ENCODE measurements at places on chromosomes 16 and 17. TPM values are rescaled to one million over a fixed set of nuclear protein-coding genes. Genes with fewer than 3 reads are reported as not detected.

- H3K4me3 ChIP-seq = no peak overlapping the region
- no peaks in the 10 kb centered on the region for H3K4me1 ChIP-seq
- H3K27ac ChIP-seq = no peak overlapping the region
- H3K27me3 ChIP-seq = peaks cover 60% of the 10 kb centered on the region
- H3K36me3 ChIP-seq = no peaks in the 10 kb centered on the region
These were observed 138.2 kb downstream of the CYLD start for GRCh38 chr16:50879873-50880695.

DNA sequence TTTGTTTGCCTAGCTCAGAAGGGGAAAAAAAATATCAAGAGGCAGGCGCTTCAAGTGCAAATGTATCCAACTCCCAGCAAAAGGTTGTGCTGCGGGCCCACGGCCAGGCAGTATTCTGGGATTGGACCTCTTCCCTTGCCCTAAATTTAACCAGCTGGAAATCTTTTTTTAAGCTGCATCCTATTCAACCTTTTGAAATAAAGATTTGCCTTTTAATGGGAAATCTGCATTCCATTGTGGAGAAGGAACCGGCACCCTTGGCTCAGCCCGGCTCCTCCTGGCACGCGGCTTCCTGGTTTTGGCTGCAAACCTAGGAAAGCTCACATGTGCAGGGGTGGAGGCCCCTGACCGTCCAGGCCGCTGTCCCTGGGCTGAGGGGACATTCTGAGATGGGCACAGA is 38.8 kb upstream of the ENPP7 start:
- peaks cover 34% of the 10 kb centered on the region for H3K27me3 ChIP-seq
- no peak overlapping the region for H3K4me3 ChIP-seq
- no peak overlapping the region for H3K27ac ChIP-seq

GRCh38 chr16:11253009-11253994 is 2.7 kb downstream of the SOCS1 start:
- no peaks in the 10 kb centered on the region for H3K27me3 ChIP-seq
- no peak for DNase-seq

GRCh38 chr16:31133046-31133501 is 2.5 kb downstream of the PRSS8 start:
- H3K4me3 ChIP-seq = peak overlapping the region; percentile 87
- H3K36me3 ChIP-seq = peaks cover 9% of the 10 kb centered on the region
- DNase-seq = no peak
- peaks cover 50% of the 10 kb centered on the region for H3K4me1 ChIP-seq

DNA sequence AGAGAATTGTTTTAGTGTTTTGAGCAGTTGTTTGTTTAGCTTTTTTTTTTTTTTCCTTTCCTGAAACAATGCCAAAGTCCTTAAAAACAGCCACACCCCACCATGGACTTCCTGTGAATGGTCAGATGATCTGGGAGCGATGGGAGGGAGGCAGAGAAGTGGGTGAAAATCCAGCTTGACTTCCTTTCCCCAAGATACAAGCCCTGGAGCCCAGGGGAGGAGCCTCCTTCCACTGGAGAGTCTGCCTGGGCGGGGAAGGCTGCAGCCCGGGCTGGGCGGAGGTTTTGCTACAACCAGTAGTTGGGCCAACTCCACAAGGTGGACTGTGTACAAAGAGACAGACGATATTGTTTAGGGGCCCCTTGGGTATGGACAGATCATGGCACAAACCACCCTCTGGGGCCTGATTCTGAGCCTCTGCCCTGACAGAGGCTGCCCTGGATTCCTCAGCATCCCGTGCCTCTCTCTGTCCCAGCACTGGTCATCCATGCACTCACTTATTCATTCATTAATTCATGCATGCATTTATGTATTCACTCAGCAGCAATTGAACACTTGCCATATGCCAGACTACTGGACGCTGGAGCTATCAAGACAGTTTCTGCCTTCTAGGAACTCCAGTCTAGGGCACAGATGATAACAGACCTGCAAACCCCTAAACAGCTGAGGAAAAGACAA is 29.8 kb downstream of the WSB1 start:
- H3K27me3 ChIP-seq = no peaks in the 10 kb centered on the region
- H3K4me3 ChIP-seq = no peak overlapping the region
- peaks cover 4% of the 10 kb centered on the region for H3K36me3 ChIP-seq
- peak overlapping the region; percentile 37 for H3K27ac ChIP-seq
- no peak for DNase-seq
- peaks cover 30% of the 10 kb centered on the region for H3K4me1 ChIP-seq

DNA sequence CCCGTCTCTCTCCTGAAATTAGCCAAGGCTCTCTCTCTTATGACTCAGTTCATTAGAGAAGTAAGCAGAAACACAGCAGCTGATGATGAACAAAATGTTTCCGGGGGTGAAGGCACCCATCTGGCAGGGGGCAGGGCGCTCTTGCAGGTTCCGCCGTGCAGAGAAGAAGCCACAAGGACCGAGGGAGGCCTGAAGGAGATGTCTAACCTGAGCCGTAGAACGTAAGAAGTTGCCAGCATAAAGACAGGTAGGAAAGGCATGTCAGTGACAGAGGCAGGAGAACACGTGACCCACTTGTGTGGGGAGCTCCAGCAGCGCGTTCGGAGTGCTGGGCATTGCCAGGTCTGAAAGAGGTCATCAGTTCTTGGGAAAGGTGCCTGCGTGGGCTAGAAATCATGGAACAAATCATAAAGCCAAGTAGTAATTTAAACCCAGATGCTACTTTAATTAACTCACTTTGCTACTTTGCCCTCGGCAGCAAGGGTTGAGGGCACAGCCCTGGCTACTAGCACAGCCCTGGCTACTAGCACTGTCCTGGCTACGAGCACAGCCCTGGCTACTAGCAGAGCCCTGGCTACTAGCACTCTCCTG is 198.6 kb downstream of the RPTOR start:
- peaks cover 38% of the 10 kb centered on the region for H3K36me3 ChIP-seq
- no peak overlapping the region for H3K4me3 ChIP-seq
- H3K27me3 ChIP-seq = no peaks in the 10 kb centered on the region
- no peak for DNase-seq

The ADORA2B gene
- 4.5 TPM for total RNA-seq

DNA sequence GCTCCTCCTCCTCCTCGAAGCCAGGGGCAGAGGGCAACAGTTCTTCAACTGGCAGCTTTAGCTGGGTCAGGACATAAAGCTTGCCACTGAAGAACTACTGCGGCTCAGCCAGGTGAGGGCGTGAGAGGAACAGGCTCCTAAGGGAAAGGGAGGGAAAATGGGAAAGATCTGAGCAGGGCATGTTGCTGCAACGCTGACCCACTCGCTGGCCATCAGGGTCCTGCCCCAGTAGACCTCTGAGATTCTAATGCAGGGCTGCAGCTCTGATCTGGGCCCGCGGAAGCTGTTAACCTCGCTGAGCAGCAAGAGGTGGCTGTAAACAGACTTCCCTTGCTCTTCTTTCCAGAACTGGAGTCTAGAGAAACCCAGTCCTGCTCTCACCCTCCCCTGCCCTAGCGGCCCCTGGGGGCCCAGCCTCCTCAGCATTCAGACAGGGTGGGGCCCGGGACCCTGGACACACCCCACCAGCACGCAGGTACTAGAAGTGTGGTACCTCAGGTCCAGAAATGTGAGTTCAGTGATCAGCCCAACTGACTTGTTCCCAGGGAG is 3.8 kb upstream of the TLCD2 start:
- peaks cover 60% of the 10 kb centered on the region for H3K4me1 ChIP-seq
- H3K36me3 ChIP-seq = peaks cover 3% of the 10 kb centered on the region
- no peaks in the 10 kb centered on the region for H3K27me3 ChIP-seq

- no peaks in the 10 kb centered on the region for H3K36me3 ChIP-seq
- no peak overlapping the region for H3K4me3 ChIP-seq
- H3K27me3 ChIP-seq = no peaks in the 10 kb centered on the region
- DNase-seq = no peak
These were observed 67.8 kb downstream of the GOSR1 start for GRCh38 chr17:30545024-30545423.

The MILR1 gene
- 0.54 TPM for total RNA-seq

DNA sequence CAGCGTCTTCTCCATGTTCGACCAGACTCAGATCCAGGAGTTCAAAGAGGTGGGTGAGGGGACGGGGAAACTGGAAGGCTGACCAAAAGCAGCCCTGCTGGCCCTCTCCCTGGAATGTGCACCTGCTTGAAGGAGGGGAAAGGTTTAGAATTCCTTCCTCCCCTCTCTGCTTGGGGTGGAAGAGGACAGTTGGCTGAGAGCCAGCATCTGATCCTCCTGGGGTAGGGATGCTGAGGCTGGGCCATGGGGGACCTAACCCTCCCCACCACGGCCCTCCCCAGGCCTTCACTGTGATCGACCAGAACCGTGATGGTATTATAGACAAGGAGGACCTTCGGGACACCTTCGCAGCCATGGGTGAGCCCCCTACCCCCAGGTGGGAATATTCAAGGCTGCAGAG is 1.3 kb downstream of the MYL11 start:
- H3K4me1 ChIP-seq = peaks cover 42% of the 10 kb centered on the region
- H3K4me3 ChIP-seq = no peak overlapping the region
- no peaks in the 10 kb centered on the region for H3K27me3 ChIP-seq
- peak overlapping the region; percentile 80 for H3K27ac ChIP-seq
- no peak for DNase-seq

The BAIAP3 gene
- 1.3 TPM for total RNA-seq

- no peak overlapping the region for H3K27ac ChIP-seq
- peaks cover 5% of the 10 kb centered on the region for H3K4me1 ChIP-seq
- no peaks in the 10 kb centered on the region for H3K27me3 ChIP-seq
- H3K4me3 ChIP-seq = no peak overlapping the region
- H3K36me3 ChIP-seq = no peaks in the 10 kb centered on the region
- no peak for DNase-seq
These were observed 3.1 kb upstream of the WFIKKN1 start for GRCh38 chr16:627454-628239.

DNA sequence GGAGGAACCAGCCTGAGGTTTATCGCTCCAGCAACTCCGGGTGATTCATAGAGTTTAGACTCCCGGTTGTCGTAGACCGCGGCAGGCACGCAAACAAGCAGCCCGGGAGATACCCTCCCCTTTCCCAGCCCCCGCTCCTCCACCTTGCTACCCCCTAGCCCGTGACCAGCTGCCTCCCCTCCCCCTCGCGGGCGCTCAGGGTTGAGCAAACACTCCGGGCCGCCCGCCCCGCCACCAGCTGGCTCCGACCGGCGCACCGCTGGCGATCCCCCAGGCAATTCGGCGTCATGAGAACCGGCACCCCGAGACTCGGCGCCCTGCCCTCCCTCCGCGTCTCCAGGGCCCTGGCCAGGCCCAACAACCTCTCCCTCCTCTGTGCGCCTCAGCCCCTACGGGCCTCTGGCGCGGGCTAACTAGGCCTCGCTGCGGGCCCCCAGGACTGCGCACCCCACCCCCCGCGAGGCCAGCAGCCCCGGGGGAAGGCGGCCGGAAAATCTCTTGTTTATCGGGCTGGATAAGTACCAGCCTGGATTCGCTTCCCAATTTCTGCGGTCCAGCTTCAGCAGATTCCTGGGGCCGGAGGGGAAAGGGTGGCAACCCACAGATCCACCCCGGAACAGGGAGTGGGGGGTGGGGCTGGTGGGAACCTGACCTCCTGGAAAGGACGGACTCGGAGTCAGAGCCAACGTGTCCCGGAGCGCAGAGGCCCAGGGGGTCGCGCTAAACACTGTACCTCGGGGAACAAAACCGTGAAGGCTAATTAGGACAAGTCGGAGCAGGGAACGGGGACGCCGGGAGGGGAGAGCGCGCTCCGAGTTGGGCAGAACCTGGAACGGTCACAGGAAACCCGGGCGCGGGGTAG is 951 bp upstream of the GPRC5C start:
- peaks cover 4% of the 10 kb centered on the region for H3K27me3 ChIP-seq
- H3K27ac ChIP-seq = peak overlapping the region; percentile 92
- H3K36me3 ChIP-seq = no peaks in the 10 kb centered on the region
- peak overlapping the region; percentile 80 for H3K4me3 ChIP-seq

- H3K4me1 ChIP-seq = peaks cover 35% of the 10 kb centered on the region
- H3K27me3 ChIP-seq = no peaks in the 10 kb centered on the region
- peak overlapping the region; percentile 8 for H3K27ac ChIP-seq
- no peaks in the 10 kb centered on the region for H3K36me3 ChIP-seq
These were observed 14.3 kb downstream of the PRCD start for GRCh38 chr17:76554131-76554530.

The KRTAP4-4 gene
- not detected for total RNA-seq

The MT2A gene
- total RNA-seq = 5.7 TPM

DNA sequence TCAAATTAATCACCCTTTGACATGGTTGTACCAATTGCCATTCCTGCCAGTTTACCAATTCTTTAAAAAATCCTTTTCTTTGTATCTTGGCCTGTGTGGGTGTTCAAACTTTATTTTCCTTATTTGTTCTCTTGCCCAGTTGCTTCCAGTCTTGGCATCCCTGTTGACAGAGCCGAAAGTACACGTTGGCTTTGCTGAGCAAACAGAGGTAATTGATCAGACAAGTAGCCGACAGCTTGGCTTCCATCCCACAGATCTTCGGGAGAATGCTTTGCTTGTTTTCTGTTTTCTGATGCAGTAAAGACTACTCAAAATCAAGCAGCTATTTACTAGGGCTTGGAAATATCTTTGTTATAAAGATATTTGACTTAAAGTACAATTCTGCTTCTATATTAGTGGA is 506.8 kb upstream of the SALL1 start:
- peaks cover 7% of the 10 kb centered on the region for H3K27me3 ChIP-seq
- no peak overlapping the region for H3K27ac ChIP-seq
- H3K36me3 ChIP-seq = no peaks in the 10 kb centered on the region
- no peaks in the 10 kb centered on the region for H3K4me1 ChIP-seq

DNA sequence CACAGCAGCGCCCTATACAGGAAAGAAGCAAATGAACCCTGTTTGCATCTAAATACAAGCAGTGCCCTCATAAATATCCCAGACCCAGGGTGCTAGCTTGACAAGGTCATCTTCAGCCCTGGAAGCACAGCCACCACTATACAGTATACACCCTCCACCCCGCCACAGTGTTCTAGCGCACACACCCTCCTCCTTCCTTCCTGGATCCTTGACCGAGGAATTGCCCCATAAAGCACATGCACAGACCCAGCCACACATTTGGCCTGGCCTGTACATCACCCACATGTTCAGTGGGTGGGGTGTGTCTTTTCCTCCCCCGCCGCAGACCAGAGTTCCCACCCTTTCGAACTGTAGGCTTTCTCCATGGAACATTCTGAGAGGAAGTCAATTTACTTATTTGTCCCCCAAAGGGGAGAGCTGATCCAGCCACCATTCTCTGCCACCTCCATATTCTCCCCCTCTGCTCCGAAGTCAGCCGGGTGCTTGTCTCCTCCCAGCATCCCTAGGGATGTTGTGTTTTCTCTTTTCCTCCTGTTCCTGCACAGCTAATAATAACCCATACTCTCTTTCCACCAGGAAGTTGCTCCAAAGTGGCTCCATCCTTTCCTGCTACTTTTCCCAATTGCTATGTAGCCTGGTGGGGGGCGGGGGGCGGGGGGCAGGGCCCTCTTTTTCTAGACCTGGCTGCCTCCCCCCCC is 6.6 kb downstream of the ABI3 start:
- no peaks in the 10 kb centered on the region for H3K4me1 ChIP-seq
- no peak for DNase-seq
- peaks cover 26% of the 10 kb centered on the region for H3K27me3 ChIP-seq
- no peak overlapping the region for H3K27ac ChIP-seq
- H3K36me3 ChIP-seq = no peaks in the 10 kb centered on the region

The TUBG2 gene
- total RNA-seq = 33.7 TPM

The CCL5 gene
- not detected for total RNA-seq

DNA sequence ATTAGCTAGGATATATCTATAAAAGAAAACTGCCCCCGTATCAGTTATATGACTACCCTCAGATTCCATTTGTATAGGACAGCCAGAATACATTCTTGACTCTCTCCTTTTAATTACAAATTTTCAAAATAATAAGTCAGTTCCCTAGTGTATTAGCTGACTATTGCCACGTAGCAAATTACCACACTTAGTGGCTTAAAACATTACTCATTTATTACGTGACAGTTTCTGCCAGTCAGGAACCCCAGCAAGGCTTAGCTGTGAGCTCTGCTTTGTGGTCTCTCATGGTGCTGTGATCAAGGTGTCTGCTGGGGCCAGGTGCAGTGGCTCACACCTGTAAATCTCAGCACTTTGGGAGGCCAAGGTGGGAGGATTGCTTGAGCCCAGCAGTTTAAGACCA is 13.9 kb upstream of the SCNN1B start:
- H3K27me3 ChIP-seq = peaks cover 10% of the 10 kb centered on the region
- H3K36me3 ChIP-seq = no peaks in the 10 kb centered on the region
- H3K4me1 ChIP-seq = no peaks in the 10 kb centered on the region
- DNase-seq = no peak
- H3K4me3 ChIP-seq = no peak overlapping the region

Data from mesothelial cell of epicardium (in vitro differentiated cells).